ENCODE measurements at places on chromosomes 11 and 22. TPM values are rescaled to one million over a fixed set of nuclear protein-coding genes. Genes with fewer than 3 reads are reported as not detected.

Gene GALR3
- total RNA-seq: not detected

Gene OR51I2
- not detected for total RNA-seq

Gene RTN4RL2
- 0.93 TPM for total RNA-seq

Gene SCGB1C1
- total RNA-seq: not detected

Gene HOATZ
- not detected for total RNA-seq

Gene PRPF19
- total RNA-seq: 49.4 TPM

Gene BRSK2
- 50.6 TPM for total RNA-seq

Gene MMP27
- total RNA-seq: 1.2 TPM

Gene MYOD1
- 2.4 TPM for total RNA-seq

Gene B4GALNT4
- 71.6 TPM for total RNA-seq

All from camera-type eye (tissue), 1 donor.